ENCODE measurements at places on chromosomes 7 and 10.
A peak's percentile ranks its signal among the peaks of the same experiment; 100 is the strongest.

DNA sequence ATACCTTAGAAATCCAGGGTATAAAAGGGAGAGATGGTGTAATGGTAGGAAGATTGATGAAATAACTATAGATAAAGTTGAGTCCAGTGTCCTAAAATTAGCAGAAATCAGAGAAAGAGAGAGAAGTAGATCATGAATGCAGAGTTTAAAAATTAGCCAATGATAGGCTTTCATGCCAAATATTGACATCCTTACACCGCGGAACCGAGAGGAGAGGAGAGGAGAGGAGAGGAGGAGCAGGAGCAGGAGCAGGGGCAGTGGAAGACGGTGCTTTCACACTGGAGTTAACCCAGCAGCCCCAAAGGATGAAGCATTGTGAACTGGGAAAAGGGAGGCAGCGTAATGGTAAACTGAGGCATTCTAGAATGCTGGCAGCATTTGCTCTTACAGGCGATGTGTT, 34.2 kb upstream of the LAMB4 start:
- DNase-seq, result no peak

DNA sequence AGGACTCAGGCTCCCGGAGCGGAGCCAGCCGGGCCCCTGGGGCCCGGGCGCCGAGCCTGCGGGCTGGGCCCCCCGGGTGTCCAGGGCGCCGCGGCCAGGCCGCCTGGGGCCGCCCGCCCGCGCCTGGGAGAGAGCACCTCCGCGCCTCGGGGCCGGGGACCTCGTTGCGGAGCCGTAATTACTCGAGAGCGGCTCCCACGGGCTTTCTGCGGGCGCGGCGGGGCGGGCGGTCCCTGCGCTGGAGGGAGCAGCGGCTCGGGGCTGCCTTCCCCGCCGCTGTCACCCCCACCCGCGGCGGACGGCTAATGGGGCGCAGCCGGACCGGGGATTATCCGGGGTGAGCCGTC, 1.5 kb downstream of the GNB2 start:
- DNase-seq, result peak; percentile 29

GRCh38 chr10:56632537-56632936, 271.5 kb upstream of the ZWINT start:
- DNase-seq, result no peak

GRCh38 chr7:95454438-95455045, 19.7 kb upstream of the PON2 start:
- no peak for DNase-seq

DNA sequence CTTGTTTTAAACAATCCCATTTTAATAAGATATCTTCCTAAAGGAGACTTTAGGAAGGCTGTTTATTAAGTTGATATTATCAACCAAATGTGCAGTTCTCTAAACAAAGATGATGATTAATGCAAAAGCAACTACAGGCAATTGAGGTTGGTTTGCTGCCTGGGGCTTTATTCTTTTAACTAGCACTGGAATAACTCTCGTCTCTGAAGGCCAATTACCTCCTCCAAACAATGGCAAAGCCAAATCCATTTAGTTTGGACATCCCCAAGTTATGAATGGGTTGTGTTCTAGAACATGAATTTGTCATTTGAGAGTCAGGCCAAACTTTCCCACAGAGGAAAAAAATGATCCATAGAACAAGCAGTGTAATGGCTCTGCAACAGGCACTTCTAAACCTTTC, 114.1 kb downstream of the SLC16A9 start:
- no peak for DNase-seq

DNA sequence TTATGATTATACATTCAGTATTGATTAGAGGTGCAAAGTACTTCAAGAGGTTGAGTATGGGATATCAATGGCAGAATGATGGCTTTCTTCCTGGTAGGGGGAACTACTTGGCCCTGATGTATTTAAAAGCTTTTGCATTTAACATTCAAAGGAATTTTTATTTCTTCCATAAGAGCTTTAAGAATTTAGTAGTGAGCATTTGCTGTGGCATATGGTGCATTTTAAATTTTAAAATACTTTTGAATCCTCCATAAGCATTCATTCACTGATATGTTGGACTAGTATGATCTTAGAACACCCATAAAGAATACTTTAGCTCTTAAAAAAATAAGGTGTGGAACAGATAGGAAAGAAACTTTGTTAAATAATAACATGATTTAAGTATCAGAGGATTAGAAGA, 191.9 kb upstream of the PPP1R3A start:
- no peak for DNase-seq

DNA sequence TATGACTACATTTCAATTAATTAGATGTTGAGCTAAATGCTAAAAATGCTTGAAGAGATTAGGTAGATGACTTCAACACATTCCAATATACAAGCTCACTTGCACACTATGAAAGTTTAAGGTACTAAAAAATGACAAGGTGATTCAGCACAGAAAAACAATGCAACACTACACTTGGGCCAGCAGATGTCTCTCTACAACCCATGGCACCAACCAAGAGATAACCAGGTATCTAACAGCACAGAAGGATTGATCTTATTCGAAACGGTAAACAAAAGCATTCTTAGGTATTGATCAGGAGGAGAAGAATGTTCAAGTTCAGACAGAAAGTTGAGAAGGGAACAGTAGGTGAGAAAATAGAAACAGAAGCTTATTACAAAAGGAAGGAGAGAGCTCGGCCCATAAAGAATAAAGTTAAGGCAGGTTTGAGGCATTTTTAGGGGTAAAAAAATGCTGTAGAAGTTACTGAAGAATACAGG, 248.2 kb upstream of the KLF14 start:
- DNase-seq, result peak; percentile 55

DNA sequence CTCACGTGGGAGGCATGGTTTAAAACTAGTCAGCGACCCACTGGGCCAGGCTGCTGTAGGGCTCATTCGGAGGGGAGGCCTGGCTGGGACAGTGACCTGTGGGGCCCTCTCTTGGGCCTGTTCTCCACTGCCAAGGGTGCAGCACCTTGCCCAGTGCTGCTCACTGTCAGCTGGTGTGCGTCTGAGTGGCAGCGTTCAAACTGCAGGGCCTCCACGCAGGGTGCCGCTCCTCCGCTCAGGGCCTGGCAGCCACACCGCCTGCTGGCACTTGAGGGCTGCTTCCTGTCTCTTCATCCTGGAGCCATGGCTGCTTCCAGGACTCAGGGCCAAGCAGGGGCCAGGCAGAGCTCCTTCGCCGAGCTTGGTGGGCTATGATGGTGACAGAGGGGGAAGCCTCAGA, 18.3 kb downstream of the ADAMTS14 start:
- no peak for DNase-seq

DNA sequence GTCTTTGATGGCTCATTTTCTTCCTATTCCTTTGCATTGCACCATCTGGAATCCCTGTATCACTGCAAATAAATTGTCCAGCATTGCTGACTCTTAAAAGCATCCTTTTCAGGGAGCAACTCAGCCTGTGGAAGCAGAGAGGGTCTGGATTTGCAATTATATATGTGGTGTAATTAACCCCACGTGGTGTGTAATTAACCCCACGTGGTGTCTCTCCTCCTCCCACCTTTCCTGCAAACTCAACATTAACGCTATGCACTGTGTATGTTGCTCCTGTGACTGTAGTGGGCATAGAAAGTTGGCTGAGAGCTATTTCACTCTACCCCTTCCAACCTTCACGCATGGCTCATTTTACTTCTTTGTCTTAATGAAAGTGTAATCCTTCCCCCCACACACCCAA, 689.0 kb upstream of the COBL start:
- DNase-seq, result no peak

DNA sequence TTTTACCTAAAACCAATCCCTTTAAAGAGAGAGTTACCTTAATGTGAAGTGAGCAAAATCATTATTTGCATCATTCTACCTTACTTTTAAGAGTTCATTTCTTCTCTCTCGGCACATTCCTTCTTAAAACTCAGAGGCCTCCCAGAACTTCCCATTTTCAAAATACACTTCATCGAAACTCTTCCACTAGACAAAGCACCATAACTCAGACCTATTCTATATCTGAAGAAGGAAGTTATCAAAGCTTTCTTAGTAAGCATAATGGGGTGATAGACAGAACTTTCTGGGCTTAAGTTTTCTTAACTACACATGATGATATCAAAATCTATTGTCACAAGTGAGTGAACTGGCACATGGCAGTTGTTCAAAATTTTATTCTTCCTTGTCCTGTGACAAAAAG, 24.6 kb upstream of the GNAT3 start:
- no peak for DNase-seq

GRCh38 chr7:18590241-18590640, 94.7 kb downstream of the HDAC9 start:
- DNase-seq, result no peak

- DNase-seq, result no peak
Measured at GRCh38 chr10:47360419-47361040, 12.4 kb downstream of the RBP3 start.

DNA sequence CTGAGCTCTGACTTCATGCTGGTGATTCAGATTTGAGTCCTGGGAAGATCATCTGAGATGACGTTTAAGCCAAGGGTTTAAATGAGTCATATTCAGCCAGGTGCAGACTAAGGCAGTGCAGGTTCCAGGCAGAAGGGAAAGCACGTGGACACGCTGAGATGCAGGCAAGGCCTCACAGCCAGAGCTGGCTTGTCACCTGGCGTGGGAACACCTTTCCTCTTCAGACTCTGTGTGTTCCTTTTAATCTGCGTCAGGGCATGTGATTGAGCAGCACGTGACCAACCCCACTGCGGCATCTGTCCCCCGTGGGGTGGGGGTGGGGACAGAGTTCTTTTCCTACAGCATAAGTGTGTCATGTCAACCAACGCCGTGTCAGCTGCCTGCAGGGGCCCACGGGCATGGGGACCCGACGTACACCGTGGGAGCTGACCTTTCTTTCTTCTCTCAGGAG, 10.7 kb upstream of the IDI2 start:
- peak; percentile 93 for DNase-seq

- DNase-seq, result no peak
Measured at GRCh38 chr10:117662751-117663540, 120.4 kb downstream of the EMX2 start.

DNA sequence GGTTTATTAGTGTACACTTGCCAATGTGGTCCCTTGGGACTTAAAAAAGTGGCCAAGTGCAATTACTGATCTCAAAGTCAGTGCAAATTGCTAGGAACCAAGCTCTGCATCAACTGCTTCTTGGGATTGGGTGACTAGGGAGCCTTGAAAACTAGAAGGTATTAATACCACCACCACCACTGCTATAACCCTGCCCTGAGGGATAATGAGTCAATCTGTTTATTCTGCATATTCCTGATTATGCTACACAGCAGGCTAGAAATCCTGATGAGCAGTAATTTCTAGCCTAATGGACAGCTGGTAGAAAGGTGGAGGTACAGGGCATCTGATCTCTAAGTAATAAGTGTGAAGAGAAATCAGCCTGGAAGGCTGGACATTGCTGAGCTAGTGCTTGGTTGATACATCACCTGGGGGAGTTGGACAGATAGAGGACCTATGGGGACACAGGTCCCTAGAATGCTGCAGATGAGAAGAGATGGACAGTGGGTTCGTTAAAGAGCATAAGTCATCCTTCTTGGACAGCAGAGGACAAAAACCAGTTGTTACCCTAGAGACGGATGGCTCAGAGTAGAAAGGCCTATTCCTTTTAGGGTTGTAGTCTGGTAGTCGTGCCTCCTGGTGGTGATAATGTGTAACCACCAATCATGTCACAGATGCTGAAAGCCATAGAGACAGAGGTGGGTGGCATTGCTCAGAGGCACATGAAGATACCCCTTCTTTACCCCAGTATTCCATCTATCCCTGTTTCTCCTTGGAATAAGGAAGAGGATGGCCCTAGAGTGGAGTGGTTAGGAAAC, 554.8 kb downstream of the SORCS1 start:
- peak; percentile 28 for DNase-seq

DNA sequence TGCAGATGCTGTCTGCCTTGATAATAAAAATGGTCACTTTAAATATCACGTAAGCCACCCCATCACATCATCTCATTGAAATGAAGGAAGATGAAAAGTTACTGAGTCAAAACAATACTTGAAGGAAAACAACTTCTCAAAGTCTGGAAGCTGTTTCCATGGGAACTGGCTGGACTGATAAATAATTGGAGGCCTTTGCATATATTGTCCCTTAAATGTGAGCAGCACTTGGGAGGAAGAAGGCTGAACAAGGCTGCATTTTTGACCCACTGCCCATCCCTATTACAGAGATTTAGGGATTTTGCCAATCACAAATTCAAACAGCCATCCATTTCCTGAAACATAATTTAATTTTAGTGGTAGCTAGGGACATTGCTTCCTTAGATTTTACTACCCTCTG, 18.2 kb upstream of the MAGI2 start:
- DNase-seq, result no peak

- peak; percentile 85 for DNase-seq
Measured at GRCh38 chr10:93462881-93463280, 19.3 kb downstream of the MYOF start.

DNA sequence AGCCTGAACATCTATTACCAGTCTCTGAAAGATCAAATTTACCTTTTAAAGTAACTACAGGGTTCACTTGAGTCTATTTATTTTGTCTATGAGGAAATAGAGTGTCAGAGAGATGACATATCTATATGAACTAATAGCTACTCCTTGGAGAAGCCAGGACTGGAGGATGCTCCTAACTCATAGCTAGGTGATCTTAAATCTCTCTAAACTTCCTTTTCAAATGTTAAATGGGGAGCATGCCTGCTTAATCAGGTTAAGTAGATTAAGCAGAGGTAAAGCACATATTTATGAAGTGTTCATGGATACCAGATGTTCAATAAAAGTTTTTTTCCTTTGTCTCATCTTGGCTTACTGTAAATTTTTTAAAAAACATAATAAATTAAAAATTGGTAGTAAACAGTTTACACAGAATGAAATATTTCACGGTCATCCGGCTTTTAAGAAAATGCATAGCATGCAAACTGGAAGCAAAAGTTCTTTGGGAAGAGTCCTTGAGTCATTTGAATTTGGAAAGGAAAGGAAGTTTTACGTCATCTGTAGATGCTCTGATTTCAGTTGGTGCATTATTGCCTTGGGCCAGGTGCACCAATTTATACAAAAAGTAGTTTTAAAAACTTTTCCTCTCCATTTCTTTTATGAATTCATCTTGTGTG, 155.1 kb downstream of the BICC1 start:
- no peak for DNase-seq

GRCh38 chr7:1530946-1531262, 402 bp downstream of the MAFK start:
- DNase-seq, result no peak

DNA sequence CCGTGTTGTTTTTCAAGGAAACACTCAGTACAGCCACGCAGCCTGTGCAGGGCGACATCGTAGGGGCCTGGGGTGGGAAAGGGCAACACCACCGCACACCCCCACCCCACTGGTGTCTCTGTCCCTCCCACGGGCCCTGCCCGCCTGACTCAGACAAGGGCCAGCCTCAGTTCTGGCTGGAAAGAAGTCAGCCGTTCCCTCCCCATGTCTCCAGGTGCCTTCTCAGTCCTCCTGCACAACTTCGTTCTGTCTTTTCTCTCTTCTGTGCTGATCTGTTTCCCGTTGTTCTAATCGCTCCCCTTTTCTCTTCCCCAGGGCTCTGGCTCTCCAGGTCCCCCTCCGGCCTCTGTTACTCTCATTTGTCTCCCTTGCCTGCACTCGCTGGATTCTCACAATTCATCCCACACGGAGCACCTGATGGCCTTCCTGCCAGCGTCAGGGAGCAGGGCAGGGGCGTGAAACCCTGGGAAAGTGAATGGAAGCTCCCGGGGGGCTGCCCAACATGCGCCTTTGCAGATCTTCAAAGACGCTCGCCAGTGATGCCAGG, 97.7 kb downstream of the WDR37 start:
- DNase-seq, result no peak
